ENCODE measurements at places on chromosomes 7 and 10.

DNA sequence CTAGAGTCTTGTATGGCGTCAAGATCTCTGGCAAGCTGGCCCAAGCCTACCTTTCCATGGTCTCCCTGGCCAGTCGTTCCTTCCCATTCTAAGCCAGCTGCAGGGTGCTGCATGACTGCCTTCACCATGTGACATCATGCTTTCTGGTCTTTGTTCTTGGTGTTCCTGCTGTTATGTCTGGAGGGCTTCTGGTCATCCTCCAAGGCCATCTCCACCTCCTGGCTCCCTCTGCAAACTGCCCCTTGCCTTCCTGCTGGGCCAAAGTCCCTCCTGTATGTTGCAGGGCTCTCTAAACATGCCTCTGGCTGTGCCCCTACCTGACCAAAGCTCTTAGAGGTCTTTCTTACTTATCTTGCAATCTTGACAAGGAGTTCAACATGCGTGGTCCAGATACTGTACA lies 44.4 kb upstream of the SHH start:
- no peak for DNase-seq

DNA sequence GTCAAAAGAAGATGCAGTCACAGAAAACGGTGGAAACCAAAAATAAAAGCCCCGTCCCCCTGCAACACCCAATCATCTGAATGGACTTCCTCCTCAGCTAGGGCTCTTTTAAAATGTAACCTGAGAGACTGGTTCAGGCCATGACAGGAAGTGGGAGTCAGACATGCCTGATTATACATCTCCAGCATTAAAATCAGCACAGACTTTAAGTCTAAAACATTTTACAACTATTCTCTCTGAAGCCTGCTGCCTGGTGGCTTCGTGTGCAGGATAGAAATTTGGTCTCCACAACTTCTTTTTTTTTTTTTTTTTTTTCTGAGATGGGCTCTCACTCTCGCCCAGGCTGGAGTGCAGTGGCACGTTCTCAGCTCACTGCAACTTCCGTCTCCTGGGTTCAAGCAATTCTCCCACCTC lies 30.3 kb downstream of the HACD1 start:
- DNase-seq, result no peak

DNA sequence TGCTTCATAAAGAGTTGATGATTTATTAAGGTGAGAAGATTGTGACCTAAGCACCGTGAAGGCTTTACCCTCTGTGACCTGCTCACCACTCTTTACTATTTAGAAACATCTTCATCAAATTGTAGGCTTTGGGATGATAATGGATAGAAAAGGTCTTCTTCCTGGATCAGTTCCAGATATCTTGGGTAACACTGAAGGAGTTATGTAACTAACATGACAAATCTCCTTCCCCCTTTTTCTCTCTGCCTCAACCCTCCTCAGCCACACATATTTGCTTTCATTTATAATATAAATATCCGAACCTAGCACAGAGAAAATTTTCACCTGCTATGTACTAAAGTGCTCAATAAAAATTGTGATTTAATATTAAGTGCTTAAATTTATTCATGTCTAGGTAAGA lies 151.5 kb downstream of the FRMD4A start:
- no peak for DNase-seq

- no peak for DNase-seq
Observed at GRCh38 chr7:94980418-94981142, 73.2 kb downstream of the PPP1R9A start.

- no peak for DNase-seq
Observed at GRCh38 chr10:8738987-8739386, 684.5 kb downstream of the GATA3 start.

- DNase-seq, result no peak
Observed at GRCh38 chr7:113159746-113160339, 41.5 kb upstream of the SMIM30 start.

Measured in activated CD4-positive, CD25-positive, alpha-beta regulatory T cell treated with anti-CD3 and anti-CD28 coated beads, Interleukin-2, amount 50 U/mL, for 16 hours (primary cell).